Globus pallidus (tissue), 1 donor: ENCODE measurements at places on chromosomes 7 and 10.

- DNase-seq = no peak
Observed at GRCh38 chr10:17877121-17877520, 68.0 kb downstream of the MRC1 start.

- no peak for DNase-seq
Observed at GRCh38 chr10:118662228-118663035, 67.0 kb upstream of the PRLHR start.

- DNase-seq = peak; percentile 29
Observed at GRCh38 chr7:73885975-73886798, 25.2 kb downstream of the TMEM270 start.

GRCh38 chr10:93715345-93715744, 13.0 kb upstream of the FRA10AC1 start:
- DNase-seq = no peak

GRCh38 chr7:119842786-119843185, 430.2 kb upstream of the KCND2 start:
- no peak for DNase-seq

- no peak for DNase-seq
Observed at GRCh38 chr10:69600761-69601330, 27.6 kb upstream of the NEUROG3 start.

- no peak for DNase-seq
Observed at GRCh38 chr10:131187274-131187673, 124.2 kb downstream of the TCERG1L start.

GRCh38 chr10:128664729-128665128, 538.5 kb upstream of the MKI67 start:
- DNase-seq = no peak

- DNase-seq = no peak
Observed at GRCh38 chr7:34787586-34787985, 129.6 kb downstream of the NPSR1 start.
